T-helper 1 cell treated with Interleukin-12 subunit alpha and Interleukin-12 subunit beta and Interleukin-4 antibody, amounts not matched to agents 30 ng/mL and 1 ng/mL, for 36 hours (primary cell): ENCODE measurements at places on chromosomes 5 and 9. TPM values are rescaled to one million over a fixed set of nuclear protein-coding genes. Genes with fewer than 3 reads are reported as not detected.

Gene PCDHGA9
- 0.17 and 0.27 TPM in 2 replicates for total RNA-seq

Gene FSTL4
- not detected in 2 replicates for total RNA-seq

Gene TRPM3
- not detected in 2 replicates for total RNA-seq

Gene GLRX
- total RNA-seq = 56.4 and 65.9 TPM in 2 replicates

Gene ZDHHC12
- 68.7 and 69.9 TPM in 2 replicates for total RNA-seq

Gene SLC6A3
- not detected in 2 replicates for total RNA-seq

Gene MSX2
- total RNA-seq = not detected in 2 replicates

Gene TNIP1
- 278 and 285 TPM in 2 replicates for total RNA-seq

Gene RAI14
- total RNA-seq = 0.71 and 0.88 TPM in 2 replicates
